ENCODE measurements at places on chromosomes 4 and X.

DNA sequence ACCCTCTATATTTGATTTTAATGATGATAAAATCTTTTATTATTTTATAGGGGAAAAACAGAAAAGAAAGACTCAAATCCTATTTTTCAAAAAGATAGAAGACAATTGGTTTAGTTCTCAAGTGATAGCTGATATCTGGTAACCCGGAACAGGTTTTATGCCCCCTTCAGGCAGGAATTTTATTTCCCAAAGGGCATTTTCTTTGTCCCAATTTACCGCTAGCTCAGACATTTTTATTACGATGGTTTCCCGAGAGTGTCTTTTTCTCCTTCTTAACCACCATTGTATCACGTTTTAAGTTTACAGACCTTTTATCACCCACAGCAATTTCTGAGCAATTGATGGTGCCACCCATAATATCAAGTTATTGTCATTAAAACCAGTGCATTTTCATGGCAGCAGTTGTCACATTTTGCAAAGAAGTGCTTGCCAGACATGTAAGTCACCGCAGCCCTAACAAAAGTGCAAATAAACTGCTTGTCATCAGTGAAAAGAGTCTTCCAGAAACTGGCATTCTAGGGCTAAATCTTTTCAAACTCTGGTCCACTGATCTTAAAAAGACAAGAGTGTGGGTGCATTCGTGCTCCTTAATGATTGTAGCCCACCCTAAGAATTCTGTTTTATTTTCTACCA is 204.8 kb upstream of the VCX start:
- no peak for DNase-seq

- no peak for DNase-seq
These were observed 11.0 kb downstream of the PGM2 start for GRCh38 chr4:37837446-37837845.

- DNase-seq = no peak
These were observed 6.2 kb downstream of the MYL5 start for GRCh38 chr4:680551-680927.

- no peak for DNase-seq
These were observed at the start of gene GPRASP2 for GRCh38 chrX:102712216-102712966. GPRASP2 (plus strand) TSS chrX:102712448; CDS start chrX:102714870, 2,422 bp downstream.

GRCh38 chr4:111266937-111267336 is 644.1 kb upstream of the PITX2 start:
- DNase-seq = no peak

DNA sequence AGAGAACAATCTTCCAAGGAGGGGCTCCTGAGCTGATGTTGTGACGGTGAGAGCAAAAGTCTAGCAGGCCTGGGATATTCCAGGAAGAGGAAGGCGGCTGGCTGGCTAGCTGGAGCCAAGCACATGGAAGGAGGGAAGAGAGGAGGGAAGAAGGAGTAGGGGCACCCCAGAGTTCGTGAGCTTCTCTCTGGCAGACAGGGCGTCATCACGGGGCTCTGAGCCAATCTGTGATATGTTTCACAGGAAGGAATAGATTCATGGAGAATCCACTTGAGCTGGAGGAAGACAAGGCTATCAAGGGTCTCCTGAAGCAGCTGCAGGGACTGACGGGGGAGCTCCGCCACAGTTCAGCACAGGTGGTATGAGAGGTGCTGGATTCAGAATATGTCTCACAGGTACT is 73.6 kb downstream of the DHRSX start:
- DNase-seq = no peak

- DNase-seq = no peak
These were observed 773.2 kb upstream of the FTHL17 start for GRCh38 chrX:31845003-31845402.

Data from bone marrow (tissue), 2 donors.